Globus pallidus (tissue), 1 donor: ENCODE measurements at places on chromosomes 1 and 21.

GRCh38 chr1:13664451-13664850 lies 35.5 kb upstream of the PRDM2 start:
- no peak for DNase-seq

- no peak for DNase-seq
Measured at GRCh38 chr1:107525145-107525544, 384.3 kb downstream of the NTNG1 start.

DNA sequence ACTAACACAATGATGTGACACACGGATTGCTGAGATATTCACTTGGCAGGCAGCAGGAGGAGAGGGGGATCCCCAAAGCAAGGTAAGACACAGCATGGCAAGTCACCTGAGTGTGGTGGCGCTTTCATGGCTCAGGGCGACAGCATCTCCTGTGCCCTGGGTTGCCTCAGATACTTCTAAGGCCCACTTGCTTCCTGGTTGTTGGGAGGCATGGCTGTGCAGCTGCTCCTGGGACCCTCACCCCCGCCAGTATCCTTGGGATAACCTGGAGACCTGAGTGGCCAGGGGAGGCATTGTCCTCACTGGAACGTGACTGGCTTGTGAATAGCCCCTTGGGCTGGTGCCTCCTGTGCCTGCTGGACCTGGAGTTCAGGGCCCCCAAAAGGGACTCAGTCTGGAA lies 69.8 kb downstream of the STUM start:
- no peak for DNase-seq

DNA sequence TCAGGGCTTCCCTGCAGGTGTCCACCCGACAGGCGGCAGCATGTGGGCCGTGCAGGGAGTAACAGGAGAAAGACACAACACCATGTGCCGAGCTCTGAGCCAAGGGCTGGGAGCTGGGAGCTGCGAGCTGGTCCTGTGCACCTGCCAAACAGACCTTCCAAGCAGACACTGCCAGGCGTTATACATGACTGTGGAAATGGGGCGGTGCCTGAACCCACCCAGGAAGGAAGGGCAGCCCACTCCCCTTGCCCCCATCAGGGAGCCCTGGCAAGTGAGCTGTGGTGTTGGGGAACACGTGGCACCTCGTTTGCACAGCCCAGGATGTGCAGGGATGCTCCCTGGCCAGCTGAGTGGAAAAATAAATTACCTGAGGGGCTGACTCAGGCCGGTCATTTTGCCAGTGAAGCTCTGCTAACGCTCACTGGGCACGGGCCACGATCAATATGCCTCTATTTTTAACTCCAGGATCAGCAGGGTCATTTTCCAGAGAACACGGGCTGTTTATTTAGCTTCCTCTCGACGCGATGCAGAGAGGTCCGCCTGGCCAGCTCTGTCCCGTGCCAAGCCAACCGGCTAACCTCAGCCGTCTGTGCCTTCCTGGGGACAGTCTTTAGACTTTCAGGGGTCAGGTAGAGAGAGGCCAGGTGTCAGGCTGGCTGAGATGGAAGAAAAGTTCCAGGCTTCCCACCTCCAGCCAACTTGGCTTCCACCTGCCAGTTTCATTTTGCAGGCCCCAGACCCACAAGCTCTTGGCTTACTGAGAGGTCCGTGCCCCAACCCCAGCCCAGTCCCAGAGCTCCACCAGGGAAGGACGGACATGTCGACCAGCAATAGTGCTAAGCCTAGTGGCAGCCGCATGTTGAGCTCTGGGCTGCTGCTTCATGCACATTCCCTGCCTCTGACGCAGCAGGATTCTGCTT lies 196.7 kb upstream of the VAMP3 start:
- no peak for DNase-seq

DNA sequence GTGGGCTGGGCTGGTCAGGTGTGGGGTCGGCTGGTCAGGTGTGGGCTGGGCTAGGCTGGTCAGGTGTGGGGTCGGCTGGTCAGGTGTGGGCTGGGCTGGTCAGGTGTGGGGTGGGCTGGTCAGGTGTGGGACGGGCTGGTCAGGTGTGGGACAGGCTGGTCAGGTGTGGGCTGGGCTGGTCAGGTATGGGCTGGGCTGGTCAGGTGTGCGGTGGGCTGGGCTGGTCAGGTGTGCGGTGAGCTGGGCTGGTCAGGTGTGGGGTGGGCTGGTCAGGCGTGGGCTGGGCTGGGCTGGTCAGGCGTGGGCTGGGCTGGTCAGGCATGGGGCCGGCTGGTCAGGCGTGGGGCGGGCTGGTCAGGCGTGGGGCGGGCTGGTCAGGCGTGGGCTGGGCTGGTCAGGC lies 6.3 kb upstream of the FNDC10 start:
- no peak for DNase-seq

DNA sequence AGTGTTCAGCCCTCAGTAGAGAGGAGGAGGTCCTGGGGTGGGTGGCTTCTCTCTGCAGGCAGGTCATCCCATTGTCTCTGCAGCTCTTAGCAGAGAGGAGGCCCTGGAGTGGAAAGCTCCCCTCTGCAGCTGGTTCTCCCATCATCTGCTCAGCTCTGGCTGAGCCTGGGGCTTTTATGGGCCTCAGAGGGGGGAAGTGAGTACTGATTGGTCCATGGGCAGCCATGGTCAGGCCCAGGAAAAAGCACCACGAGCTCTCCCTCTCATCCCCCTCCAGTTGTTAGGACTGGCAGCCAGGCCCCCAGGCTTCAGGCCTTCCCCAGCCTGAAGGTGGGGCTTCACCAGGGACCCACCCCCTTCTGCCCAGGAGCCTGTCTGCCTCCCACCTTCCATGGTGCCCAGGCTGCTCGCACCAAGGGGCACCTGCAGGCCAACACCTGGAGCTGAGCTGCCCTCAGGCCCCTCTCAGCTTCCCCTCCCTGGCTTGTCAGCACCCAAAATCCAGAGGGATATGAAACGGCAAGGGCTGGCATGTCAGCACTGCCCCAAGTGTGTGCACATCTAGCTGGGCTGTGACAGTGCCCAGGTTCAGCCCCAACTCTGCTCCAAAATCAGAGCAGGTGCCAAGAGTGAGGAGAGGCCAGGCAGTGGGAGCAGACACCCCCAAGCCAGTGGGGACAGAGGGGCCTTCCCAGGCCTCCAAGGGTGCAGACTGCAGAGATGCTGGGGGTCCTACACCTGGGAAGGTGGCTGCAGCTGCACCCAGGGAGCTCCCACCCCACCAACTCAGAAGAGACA lies 449.0 kb downstream of the MATN1 start:
- DNase-seq: no peak

DNA sequence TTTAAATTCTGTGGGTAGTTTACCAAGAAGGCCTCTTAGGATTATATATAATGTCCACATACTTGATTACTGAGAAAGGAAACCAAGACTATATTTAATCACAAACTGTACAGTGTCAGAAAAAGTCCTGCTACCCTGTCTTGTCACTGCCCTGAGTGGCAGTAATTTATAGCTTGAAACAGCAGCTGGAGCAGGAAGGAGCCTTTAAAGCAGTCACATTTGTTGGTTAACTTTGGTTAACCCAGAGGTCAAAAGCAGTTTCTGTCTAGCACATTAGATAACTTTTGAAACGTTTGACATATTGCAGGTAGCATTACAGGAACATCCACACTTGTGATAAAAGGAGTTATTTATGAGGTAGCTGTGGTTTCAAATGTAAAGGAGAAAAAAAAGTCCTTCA lies 161.7 kb downstream of the ROR1 start:
- no peak for DNase-seq
